Mesothelial cell of epicardium (in vitro differentiated cells): ENCODE measurements at places on chromosomes 4 and X. TPM values are rescaled to one million over a fixed set of nuclear protein-coding genes. Genes with fewer than 3 reads are reported as not detected.

GRCh38 chr4:2788101-2788500 is 4.8 kb upstream of the SH3BP2 start:
- no peak for DNase-seq

DNA sequence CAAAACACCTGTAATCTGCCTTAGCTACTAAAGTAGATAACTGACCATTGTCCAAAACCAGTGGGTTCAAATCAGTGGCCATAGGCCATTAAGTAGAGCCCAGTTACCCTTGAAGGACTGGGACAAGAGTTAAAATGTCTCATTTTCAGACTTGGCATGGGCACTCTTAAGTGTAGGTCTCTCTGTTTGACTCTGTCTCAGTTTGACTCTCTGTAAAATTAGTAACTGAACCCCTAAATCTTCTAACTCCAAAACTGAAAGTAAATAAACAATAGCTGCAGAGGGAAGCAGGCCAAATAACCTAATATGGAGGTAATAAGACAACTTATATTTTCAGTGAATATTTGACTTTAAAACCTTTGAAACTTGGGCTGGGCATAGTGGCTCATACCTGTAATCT is 89.1 kb downstream of the SLC16A2 start:
- DNase-seq: no peak

DNA sequence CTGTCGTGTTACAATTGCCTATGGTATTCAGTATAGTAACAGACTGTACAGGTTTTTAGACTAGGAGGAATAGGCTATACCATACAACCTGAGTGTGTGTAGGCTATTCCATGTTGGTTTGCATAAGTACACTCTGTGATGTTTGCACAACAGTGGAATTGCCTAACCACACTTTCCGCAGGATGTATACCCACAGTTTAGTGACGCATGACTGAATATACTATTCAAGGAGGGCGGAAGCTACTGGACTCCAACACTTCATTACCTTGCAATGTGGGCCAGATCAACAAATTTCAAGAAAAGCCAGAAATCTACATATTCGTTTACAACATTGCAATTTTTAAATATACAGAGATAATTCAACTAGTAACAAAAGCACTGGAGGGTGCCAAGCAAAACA is 317.2 kb downstream of the PDGFC start:
- DNase-seq: no peak

- DNase-seq: peak; percentile 74
These were observed 29.6 kb downstream of the TLR10 start for GRCh38 chr4:38752941-38753806.

DNA sequence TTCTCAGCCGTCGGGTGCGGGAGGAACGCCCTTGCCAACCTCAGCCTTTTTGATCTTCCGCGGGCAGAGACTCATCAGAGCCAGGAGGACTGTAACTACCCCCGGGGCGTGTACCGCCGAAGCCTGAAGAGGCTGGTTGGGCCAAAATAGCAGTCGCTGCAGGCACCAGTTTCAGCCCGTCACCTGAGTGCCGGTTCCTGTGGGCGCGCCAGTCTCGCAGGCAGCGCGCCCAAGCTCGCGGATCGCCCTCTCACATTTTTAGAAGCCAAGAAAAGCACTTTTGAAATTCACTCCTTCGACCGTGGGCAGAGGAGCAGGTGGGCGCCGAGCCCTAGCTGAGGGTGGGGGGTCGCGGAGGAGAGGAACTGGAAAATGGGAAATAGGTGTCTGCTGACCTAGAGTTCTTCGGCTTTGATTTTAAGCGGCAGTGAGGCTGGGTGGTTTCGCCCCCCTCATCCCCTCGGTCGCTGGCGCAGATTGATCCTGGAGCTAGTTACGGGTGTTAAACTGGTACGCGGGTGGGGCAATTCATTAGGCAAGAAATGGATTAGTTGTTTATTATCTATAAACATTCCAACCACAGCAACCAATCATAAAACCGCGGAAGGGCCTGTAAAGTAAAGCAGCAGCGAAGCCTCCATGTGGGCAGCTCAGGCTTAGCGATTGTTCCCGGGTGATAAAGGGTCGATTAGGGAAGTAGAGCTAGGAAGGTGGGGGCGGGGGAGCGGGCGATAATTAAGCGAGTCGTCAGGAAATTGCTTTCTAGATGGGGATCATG is 69.2 kb downstream of the FBXO8 start:
- DNase-seq: no peak

- no peak for DNase-seq
These were observed 28.0 kb downstream of the RIPPLY1 start for GRCh38 chrX:106875151-106875550.

GRCh38 chr4:15756361-15756861 is 21.7 kb upstream of the CD38 start:
- no peak for DNase-seq

- no peak for DNase-seq
These were observed 33.0 kb downstream of the HCCS start for GRCh38 chrX:11143931-11144678.

DNA sequence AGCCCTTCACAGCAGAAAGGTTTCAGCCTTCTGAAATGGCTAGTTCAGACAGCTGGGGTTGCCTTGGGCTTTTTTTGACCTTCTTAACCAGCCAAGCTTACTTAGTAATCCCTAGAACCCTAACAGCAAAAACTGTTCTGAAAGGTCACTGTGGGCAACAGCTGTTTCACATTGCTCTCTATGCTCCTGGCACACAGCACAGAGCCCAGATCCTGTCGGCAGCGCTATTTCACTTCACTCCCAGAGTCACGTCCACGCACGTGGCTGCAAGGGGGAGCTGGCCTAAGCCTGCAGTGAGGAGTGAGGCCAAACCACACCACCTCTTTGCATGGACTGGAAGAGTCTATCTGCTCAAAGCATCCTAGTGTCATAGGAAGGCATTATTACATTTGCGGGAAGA is 32.0 kb upstream of the STS start:
- no peak for DNase-seq

- DNase-seq: no peak
These were observed 101.8 kb downstream of the ANXA5 start for GRCh38 chr4:121594796-121595526.

GRCh38 chr4:40931238-40931637 is 181.5 kb downstream of the NSUN7 start:
- DNase-seq: no peak

DNA sequence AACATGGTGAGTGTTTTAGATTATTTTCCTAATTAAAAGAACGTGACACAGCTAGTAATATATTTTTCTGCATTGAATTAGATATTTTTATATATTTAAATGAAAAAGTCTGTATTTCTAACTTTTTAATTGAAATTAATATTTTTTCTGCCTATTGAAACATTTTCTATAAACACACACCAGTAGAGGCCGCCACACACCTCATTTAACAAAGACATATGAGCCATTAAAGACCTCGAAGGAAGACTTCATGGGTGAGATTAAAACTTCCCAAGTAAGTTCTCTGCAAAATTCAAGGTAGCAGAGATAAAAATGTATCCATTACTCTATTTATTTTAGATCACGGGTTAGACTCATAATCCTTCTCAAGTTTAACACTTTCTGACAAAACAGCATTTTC is 8.3 kb downstream of the SLITRK2 start:
- DNase-seq: no peak

- DNase-seq: no peak
These were observed 83.1 kb downstream of the SORBS2 start for GRCh38 chr4:185728893-185729292.

DNA sequence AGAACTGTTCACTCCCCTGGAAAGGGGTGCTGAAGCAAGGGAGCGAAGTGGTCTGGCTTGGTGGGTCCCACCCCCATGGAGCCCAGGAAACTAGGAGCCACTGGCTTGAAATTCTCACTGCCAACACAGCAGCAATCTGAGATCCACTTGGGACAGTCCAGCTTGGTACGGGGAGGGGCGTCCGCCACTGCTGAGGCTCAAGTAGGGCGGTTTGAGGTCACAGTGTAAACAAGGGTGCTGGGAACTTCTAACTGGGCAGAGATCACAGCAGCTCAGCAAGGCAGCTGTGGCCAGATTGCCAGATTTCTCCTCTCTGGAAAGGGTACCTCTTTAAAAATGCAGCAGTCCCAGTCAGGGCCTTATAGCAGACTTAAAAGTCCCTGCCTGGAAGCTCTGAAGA is 53.9 kb upstream of the GALNTL6 start:
- no peak for DNase-seq

DNA sequence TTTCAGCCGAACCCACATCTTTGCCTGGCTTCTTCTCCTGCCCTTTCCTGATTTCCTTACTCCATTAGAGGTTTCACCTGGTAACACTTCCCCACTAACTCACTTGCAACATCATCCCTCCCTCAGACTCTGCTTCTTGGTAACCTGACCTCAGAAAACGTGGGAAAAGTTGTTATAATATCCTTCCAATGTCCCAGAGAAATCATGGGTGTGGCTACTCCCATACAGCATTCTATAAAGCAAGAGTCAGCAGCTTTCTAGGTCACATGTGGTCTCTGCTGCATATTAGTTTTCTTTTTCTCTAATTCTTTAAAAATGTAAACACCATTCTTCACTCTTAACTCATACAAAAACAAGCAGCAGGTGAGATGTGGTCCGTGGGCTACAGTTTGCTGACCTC is 283.1 kb upstream of the MAOA start:
- no peak for DNase-seq

- DNase-seq: no peak
These were observed 125.2 kb downstream of the ELOVL6 start for GRCh38 chr4:110073053-110073845.

DNA sequence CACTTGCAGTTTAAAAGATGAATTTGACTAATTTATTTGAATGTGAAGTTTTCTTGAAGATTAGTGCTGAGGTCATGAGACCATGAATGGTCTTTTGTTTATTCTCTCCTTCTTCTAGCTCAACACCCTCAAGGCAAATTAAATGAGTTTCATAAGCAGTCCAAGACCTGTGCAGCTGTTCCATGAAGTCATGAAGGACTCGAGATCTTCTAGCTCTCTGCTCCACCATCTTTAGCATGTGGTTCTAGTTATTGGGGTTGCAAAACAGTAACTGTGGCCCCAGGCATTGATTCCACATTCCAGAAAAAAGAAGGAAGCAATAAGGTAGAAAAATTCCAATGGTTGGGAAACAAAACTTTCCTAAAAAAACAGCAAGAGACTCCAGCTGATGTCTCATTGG is 84.2 kb upstream of the HS3ST1 start:
- DNase-seq: no peak

GRCh38 chrX:114976292-114976691 is 41.1 kb downstream of the IL13RA2 start:
- no peak for DNase-seq

GRCh38 chr4:84790769-84791565 is 175.5 kb downstream of the WDFY3 start:
- DNase-seq: no peak

DNA sequence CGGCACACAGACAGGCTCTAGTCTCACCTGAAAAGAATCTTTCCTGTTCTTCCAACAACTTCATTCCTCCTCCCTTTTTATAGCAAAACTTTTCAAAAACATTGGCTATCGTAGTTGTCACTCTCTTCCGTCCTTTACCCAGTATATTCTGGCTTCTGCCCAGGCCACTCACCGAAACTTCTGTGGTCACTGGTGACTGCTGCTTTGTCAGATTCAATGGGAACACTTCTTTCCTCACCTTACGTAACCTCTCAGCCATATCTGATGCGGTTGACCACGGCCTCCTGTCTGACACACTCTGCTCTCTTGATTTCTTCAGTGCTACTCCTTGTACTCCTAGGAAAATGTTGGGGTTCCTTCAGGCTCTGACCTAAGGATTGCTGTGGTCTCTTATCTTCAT is 9.2 kb upstream of the RNF150 start:
- no peak for DNase-seq

DNA sequence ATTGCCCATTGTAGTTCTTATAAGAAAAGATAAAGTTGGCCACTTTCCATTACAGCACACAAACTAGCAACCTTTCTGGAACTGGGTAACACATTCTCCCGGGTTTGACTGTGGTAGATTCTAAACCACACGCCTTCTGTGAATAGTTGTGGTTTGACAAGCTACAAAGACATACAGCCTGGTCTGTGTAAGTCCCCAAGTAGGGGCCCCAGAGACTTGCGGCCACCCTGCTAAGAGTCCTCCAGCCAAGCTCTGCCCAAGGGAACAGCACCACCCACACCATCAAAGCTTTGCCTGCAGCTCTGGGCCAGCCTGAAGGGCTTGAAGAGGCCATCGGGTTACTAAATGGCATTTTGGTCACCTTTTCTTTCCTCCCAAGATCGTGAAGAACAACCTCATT is 203.4 kb downstream of the MAML3 start:
- no peak for DNase-seq

GRCh38 chr4:44086753-44087152 is 361.9 kb downstream of the KCTD8 start:
- no peak for DNase-seq

DNA sequence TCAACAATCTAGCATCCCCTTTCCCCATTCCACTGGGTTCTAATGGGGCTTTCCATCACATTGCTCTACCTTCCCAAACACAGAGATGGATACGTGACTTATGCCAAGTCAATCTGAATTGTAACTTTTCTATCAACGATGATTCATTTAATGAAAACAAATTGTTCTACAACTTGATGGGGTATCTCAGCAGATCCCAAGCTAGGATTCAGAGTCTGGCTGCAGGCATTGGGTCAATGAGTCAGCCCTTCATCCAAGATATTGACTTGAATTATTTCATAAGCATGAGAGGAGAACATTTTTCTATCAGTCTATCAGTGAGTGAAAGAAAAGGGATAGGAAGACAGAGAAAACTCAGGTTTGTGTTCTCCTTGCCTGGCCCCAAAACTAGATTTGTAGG is 15.0 kb upstream of the HPGDS start:
- DNase-seq: no peak

DNA sequence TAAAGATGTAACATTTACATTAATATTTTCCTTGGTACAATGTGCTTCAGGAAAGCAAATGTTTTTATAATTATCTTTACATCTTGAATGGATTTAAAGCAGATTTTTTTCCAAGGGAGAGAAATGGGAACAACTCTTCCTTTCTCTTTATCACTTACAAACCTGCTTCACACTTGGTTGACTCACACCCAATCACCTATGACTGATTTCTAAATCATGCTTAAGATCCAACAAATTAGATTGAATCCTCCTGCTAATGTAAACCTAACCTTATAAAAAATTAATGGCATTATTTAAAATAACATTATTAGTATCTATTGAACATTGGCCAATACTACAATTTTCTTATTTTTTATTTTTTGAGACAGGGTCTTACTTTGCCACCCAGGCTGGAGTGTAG is 127.1 kb downstream of the INPP4B start:
- no peak for DNase-seq

DNA sequence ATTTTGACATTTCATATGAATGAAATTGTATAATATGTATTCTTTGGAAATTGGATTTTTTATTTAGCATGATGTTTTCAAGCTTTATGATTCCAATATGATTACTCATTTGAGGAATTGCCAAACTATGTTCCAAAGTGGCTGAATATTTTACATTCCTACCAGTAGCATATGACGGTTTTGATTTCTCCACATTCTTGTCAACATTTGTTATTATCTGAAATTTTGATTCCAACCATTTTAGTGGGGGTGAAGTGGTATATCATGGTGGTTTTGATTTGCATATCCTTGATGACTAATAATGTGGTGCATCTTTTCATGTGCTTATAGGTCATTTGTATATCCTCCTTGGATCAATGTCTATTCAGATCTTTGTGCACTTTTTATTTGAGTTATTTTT is 2.6 kb upstream of the BEX1 start:
- no peak for DNase-seq

The PABPC4L gene
- total RNA-seq: 14.5 to 15.0 TPM (median 14.8 TPM) in 3 replicates

The PARM1 gene
- 12.6 to 13.9 TPM (median 13.6 TPM) in 3 replicates for total RNA-seq

The RAB33A gene
- total RNA-seq: 4.2 to 4.6 TPM (median 4.3 TPM) in 3 replicates

The DDX53 gene
- total RNA-seq: not detected in 3 replicates

The PAGE4 gene
- total RNA-seq: 0.60 to 0.67 TPM in 2 of 3 replicates, not detected in the other

The PCSK1N gene
- total RNA-seq: 41.6 to 46.9 TPM (median 42.8 TPM) in 3 replicates

The FAM149A gene
- total RNA-seq: 12.2 to 16.1 TPM (median 13.6 TPM) in 3 replicates

The UGT2B11 gene
- total RNA-seq: not detected in 3 replicates

The DTHD1 gene
- not detected in 3 replicates for total RNA-seq

The GCNA gene
- 0.84 to 1.1 TPM (median 0.94 TPM) in 3 replicates for total RNA-seq

The ADAM29 gene
- not detected in 3 replicates for total RNA-seq
